ENCODE measurements at places on chromosomes 3 and 15.

DNA sequence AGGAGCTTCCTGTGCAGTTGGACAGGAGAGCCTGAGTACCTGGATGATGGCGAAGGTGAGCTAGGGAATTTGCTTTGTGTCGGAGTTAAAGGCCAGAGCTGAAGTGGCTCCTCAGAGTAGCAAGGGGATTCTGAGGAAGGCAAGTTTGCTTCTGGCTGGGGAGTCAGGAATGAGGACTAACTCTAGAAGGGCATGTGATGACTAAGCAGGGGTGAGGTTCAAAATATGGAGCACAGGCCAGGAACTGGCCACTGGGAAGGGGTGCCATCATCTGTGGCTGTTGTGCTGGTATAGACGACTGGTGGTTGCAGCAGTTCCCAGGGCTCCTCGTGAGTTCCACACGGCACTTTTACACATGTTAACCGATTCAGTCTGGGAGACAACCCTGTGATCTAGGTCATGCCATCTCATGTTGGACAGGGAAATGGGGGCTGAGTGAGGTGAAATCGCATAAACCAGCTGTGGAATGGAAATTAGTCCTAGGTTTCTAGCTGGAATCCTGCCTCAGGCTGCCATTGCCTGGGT is 100.8 kb downstream of the EEFSEC start:
- no peak for DNase-seq

GRCh38 chr15:77493324-77493907 is 72.7 kb downstream of the HMG20A start:
- no peak for DNase-seq

- no peak for DNase-seq
Observed at GRCh38 chr3:58706395-58707167, 40.0 kb upstream of the FAM3D start.

- no peak for DNase-seq
Observed at GRCh38 chr3:2372306-2372705, 273.6 kb downstream of the CNTN4 start.

GRCh38 chr3:113261626-113262303 is 50.4 kb downstream of the BOC start:
- no peak for DNase-seq
